ENCODE measurements at places on chromosomes 3 and 15.
A peak's percentile ranks its signal among the peaks of the same experiment; 100 is the strongest.

GRCh38 chr3:11844891-11845290 is 1.8 kb downstream of the TAMM41 start:
- DNase-seq: no peak

GRCh38 chr3:20051123-20051806 is 11.0 kb downstream of the KAT2B start:
- no peak for DNase-seq

DNA sequence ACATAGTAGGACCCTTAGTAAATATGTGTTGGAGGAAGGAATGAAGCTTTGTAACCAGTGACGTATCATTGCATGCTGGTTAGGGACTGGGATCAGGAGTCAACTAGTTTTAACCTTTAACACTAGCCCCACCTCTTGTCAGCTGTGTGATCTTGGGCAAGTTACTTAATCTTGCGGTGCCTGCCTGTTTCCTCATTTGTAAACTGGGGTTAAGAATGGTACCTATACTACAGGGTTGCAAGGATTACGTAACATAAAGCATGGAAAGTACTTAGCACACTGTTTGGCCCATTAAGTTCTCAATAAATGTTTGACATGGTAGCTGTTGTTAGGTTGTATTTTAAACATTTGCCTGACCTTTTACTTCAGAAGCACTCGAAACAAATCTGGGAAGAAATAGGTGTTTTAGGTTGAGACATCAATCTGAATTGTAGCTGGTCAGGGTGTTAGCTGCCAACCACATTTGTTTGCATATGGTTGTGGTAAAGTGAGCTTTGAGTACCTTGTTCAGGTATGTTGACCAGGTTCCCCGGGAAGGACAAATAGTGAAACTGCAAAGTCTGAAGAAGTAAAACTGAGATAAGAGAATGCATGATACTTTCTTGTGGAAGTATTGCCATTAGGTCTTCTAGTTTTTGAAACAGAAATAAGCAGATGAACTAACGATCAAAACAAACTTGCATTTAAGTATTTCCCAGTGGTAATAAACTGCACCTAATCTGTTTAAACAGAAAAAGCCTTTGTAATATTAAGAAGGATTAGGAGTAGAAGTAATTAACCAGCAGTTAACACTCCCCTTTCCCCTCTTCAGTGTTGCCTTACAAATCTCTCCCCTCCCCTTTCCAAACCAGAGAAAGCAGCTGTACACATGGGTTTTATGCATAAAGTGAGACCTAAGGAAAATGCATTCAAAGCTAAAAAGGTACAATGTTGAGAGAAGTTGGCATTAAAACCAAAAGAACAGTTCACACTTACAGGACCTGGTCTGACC is 25.8 kb upstream of the SCAANT1 start:
- DNase-seq: no peak

DNA sequence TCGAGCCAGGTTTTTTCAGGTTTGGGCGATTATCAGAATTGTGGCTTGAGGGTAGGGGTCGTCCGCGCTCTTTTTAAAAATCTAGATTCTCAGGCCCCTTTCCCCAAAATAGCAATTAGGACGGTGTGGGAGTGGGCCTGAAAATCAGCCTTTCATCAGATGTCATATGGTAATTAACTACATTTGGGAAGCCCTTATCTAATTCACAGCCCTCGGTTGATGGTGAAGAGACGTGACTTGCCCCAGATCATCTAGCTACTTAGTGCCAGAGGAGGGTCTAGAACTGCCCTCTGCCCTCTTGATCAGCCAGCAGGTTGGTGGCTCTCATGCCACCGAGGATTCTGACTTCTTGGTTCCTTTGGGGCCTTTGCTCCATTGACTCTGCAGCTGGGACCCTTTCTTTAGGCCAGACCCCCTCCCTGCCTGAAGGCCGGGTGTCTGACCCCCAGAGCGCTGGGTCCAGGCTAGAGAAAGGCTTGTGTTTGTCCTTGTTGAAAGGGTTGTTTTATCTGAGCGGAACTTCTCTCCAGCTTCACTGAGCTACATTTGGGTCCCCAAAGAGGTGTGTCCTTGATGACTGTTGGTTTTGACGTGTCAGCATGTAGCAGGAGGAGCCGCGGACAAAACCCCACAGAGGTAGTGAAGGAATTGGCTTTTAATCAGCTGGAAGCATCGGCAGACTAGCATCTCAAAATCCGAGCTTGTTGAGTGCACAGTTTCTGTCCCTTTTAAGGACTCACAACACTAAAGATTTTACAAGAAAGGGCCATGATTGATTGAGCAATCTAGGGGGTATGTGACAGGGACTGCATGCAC is 857 bp downstream of the AEN start:
- DNase-seq: no peak

DNA sequence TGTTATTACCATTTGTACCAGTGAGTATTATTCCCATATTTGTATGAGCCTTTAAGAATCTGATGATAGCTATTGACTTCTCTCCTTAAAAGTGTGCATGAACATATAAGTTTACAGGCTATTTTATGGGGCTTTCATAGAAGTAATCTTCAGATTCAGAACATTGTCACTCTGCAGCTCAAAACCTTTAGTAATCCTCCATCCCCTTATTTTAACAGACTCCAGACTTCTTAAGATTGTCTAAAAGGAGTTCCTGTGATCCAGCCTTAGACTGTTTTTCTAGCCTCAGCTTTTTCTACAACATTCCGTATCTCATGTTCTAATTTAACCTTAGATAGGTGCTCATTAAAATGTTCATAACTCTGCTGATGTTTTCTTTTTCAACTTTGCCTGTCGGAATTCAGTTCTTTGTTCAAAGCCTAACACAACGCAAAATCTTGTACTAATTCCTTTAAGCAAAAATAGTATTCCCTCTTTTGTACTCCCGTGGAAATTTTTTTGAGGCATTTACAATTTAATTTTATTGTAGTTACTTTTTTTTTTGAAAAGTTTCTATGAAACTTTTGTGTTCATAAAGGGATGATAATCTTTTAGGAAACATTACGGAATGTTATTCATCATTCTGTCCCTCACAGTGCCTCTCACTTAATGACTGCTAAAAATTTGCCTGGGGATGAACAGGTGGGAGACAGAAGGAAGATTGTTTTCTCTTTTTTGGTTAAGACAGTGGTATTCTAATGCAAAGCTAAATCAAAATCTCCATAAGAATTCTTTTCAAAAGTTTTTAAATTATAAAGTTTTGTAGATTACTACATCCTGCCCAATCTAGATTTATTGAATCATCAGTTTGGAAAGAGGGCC is 38.7 kb upstream of the UTS2B start:
- no peak for DNase-seq

DNA sequence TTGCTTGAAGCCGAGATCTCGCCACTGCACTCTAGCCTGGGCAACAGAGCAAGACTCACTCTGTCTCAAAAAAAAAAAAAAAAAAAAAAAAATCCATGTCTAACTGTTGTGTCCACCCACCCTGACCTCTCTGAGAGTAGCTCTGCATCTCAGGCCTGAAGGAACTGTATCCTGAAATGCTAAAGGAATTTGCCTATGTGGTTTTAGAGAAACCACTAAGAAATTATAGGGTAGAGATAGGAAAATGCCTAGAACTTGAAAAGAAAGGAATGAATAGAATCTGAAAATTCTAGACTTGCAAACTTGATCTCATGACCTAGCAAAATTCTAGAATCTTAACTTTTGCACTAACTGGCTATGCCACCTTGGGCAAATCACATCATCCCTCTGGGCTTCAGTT is 217.5 kb upstream of the ROPN1 start:
- no peak for DNase-seq

- peak; percentile 75 for DNase-seq
Measured at GRCh38 chr3:111695636-111696117, 100.5 kb upstream of the ZBED2 start.

GRCh38 chr15:87021751-87022150 is 942.1 kb downstream of the AGBL1 start:
- DNase-seq: no peak

GRCh38 chr3:38210141-38210757 is 44.9 kb downstream of the OXSR1 start:
- DNase-seq: no peak

GRCh38 chr3:117611211-117611610 is 901.6 kb downstream of the TUSC7 start:
- DNase-seq: no peak

GRCh38 chr15:71272932-71273331 is 157.7 kb downstream of the THSD4 start:
- DNase-seq: no peak

DNA sequence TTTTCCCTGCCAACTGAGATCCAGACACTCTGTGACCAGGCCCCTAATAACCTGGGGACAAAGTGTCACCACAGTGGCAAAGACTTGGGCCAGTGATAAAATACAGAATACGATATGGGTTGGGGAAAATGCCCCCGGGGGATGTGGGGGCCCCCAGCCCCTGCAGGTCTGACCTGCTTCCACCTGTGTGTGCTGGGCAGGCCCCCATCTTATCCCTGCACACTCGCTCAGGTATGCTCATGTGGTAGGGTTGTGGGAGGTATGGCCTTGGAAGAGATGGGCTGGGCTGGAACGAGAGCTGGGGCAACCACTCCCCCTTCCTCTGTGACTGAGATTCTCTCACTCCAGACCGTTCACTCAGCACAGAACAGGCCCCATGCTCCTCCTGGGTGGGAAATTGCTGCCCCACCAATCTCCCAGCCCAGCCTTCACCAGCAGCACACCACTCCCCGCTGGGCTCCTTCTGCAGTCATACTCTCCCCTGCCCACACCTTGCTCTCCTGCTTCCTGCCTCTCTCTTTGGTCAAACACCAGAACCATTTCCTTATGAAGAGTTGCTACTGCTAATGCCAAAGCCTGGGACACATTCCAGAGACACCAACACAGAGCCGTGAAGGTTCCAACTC is 9.6 kb upstream of the CPEB1 start:
- DNase-seq: no peak

DNA sequence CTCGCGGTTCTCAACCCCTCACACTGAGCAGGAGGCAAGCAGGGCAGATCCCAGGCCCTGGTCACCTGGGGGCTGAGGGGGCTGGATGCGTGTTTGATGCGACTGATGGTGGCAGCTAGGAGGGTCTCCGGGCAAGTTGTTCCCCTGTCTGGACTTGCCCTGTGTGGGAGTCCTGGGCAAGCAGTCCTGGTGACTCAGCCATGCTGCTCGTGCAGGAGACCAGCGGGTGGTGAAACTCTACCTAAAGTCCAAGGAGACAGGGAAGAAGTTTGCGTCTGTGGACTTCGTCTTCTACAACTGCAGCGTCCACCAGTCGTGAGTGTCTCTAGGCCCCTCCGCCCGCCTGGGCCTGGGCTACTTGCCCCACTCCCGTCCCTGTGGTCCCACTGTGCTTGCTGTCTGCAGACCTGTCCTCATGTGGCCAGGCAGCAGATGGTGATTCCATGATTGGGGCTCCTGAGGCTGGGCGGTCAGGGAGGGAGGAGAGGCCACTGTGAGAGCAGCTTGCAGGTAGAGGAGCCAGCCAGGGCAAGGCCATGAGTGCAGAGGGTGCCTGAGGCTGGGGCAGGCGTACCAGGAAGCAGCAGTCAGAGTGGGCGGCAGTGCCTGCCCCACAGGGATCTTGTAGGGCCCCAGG is 23.1 kb downstream of the PLXNA1 start:
- no peak for DNase-seq

GRCh38 chr15:100665570-100665969 is 63.2 kb downstream of the ASB7 start:
- no peak for DNase-seq
